ENCODE measurements at places on chromosomes 7 and 10. TPM values are rescaled to one million over a fixed set of nuclear protein-coding genes. Genes with fewer than 3 reads are reported as not detected.

The PPP1R9A gene
- 9.3 TPM for total RNA-seq

The FAM24A gene
- not detected for total RNA-seq

The SPDYE8 gene
- not detected for total RNA-seq

The MEIG1 gene
- total RNA-seq = not detected

The WDR86 gene
- not detected for total RNA-seq
